ENCODE measurements at places on chromosomes 5 and 9. TPM values are rescaled to one million over a fixed set of nuclear protein-coding genes. Genes with fewer than 3 reads are reported as not detected.

GRCh38 chr5:24080046-24080445 lies 564.7 kb downstream of the CDH10 start:
- H3K27me3 ChIP-seq = no peaks in the 10 kb centered on the region
- no peaks in the 10 kb centered on the region for H3K36me3 ChIP-seq
- no peak for DNase-seq
- H3K27ac ChIP-seq = no peak overlapping the region

The FAM151B gene
- 6.1 TPM for total RNA-seq

DNA sequence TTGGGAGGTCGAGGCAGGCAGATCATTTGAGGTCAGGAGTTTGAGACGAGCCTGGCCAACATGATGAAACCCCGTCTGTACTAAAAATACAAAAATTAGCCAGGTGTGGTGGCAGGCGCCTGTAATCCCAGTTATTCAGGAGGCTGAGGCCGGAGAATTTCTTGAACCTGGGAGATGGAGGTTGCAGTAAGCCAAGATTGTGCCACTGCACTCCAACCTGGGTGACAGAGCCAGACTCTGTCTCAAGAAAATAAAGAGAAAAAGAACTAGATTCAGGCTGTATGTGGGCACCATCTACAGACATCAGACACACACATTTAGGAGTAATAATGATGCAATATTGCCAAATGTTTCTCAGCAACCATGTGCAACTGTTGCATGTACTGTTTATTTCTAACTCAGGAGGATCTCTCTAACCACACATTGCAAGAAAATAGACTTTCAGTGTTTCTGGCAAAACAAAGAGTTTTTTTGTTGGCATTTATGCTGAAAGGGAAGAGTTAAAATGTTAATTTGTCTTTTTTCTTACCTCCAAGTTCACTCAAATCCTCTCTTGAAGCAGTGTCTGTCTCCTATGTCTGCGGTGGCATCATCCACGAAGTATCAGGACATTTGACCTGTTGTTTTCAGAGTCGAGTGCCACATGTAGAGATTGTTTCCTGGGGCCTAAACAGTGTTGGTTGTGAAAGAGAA lies 5.1 kb upstream of the ORM1 start:
- H3K27ac ChIP-seq = no peak overlapping the region
- DNase-seq = no peak
- no peaks in the 10 kb centered on the region for H3K27me3 ChIP-seq

The MARVELD2 gene
- 1.2 TPM for total RNA-seq

GRCh38 chr5:133354323-133355185 lies 257.8 kb downstream of the FSTL4 start:
- no peaks in the 10 kb centered on the region for H3K27me3 ChIP-seq
- no peaks in the 10 kb centered on the region for H3K36me3 ChIP-seq
- H3K4me1 ChIP-seq = no peaks in the 10 kb centered on the region
- no peak overlapping the region for H3K4me3 ChIP-seq
- DNase-seq = no peak
